ENCODE measurements at places on chromosomes 1 and 21. TPM values are rescaled to one million over a fixed set of nuclear protein-coding genes. Genes with fewer than 3 reads are reported as not detected.

DNA sequence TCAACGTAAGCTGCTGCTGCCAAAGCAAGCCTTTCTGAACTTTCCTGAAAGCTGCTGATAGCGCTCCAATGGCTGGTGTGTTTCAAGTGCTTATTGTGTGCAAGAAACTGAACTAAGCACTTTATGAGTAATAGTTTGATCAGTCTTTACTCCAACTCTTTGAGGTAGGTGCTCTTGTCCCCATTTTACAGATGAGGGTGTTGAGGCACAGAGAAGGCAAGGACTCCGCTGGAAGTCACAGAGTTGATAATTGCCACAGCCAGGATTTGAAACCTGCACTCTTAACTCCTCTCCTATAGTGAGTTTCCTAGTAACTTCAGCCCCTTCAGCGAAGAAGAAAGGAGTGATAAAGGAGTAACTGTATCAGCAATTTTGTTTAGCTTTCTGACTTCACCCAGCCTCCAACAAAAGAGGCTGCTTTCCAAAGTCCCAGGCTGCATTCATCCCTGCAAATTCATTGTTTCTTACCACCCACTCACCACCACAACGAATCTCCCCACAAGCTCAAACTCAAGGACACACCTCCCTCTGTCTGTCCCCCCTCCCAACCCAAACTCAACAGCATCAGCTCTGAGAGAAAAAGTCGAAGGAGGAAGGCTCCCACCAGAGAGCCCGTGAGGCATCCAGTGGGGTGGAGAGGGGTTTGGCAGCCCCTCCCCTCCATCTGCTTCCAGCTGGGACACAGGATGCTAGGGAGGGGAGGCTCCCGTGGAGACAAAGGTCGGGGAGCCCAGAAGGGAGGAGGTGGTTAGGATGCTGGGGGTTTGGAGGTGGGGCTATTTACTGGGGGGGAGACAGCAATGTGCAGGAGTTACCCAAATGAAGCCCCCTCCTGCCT, 139.6 kb downstream of the NAV1 start:
- DNase-seq, result no peak

The HES3 gene
- total RNA-seq, result not detected

DNA sequence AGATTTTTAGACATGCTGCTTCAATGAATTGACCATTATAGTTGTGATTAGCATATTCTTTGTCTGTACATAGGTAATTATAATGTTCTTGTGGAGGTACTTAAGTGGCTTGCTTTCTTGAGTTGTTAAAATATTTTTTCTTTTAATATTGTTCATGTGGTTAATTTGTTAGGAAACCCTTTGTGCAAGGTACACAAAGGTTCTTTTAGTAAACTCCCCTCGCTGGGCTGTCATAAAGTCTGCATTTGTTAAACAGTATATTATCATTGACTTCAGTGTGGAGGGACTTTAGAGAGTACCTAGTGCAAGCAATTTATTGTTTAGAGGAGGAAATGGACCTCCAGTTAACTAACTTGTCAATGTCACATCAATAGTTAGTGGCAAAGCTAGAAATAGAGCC, 52.5 kb downstream of the DISP1 start:
- DNase-seq, result no peak

The LCE1B gene
- total RNA-seq, result not detected

GRCh38 chr1:204503122-204503912, 8.7 kb upstream of the PIK3C2B start:
- DNase-seq, result no peak

DNA sequence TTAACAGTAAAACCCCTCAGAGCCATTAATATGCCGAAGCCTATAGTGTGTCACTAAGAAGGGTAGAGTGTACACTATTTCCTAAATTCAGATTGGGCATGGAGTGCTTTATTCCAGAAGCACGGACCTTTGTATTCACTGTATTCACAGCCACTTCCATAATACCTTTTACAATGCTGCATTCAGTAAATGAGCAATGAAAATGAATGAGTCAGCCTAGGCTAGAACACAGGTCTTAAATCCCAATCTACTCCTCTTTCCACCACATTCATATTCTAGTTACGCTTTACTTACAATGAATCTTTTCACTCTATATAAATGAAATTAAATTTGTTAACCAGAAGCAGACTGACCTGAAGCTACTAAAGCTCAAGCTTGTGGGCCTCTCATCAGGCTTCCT, 13.0 kb upstream of the GORAB start:
- no peak for DNase-seq

The KAZN gene
- 15.6 TPM for total RNA-seq

DNA sequence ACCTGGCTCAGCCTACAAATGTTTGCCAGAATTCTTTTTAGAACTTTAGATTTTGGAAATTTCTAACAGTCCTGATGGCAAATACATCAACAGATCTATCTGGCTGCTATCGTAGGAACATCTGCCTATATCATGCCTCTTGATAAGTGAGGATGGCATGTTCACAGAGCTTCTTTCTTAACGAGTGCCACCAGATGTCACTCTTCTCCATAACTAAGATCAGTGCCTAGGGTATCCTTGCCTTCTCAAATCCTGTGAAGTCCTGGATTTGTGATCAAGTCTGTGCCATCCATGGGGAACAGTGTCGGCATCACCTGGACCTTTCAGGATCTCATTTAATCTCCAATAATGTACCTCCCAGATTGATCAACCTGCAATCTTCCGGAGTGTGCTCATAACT, 36.5 kb upstream of the CD5L start:
- no peak for DNase-seq

The PRAMEF7 gene
- total RNA-seq, result not detected

The MYOM3 gene
- 11.9 TPM for total RNA-seq

The ICOSLG gene
- 2.9 TPM for total RNA-seq

DNA sequence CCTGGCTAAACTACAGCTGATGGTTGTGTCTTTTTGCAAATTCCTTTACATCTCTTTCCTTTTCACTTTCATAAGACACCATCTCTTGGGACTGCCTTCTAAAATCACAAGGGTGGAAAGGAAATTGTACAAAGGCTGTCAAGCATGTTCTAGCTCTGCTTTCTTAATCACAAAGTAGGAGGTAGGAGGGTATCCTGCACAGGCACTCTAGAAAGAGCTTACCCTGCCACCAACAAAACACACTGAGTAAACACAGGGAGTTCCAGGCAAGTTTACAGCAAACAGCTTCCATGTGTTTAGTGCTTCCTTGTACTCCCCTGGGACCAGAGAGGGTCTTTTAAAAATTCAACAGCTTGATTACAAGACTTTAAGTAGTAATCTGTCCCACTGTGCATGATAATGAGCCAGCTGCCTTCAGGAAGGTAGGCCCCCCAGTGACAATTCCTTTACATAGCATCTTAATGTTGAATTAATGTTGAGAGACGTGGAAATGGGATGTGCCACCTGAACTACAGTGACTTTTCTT, 2.4 kb downstream of the PLPP3 start:
- DNase-seq, result peak; percentile 18

GRCh38 chr1:110243146-110243545, 33.0 kb downstream of the KCNC4 start:
- DNase-seq, result no peak

GRCh38 chr1:79293611-79294010, 287.1 kb upstream of the ADGRL4 start:
- no peak for DNase-seq

The TOMM20 gene
- 187 TPM for total RNA-seq

DNA sequence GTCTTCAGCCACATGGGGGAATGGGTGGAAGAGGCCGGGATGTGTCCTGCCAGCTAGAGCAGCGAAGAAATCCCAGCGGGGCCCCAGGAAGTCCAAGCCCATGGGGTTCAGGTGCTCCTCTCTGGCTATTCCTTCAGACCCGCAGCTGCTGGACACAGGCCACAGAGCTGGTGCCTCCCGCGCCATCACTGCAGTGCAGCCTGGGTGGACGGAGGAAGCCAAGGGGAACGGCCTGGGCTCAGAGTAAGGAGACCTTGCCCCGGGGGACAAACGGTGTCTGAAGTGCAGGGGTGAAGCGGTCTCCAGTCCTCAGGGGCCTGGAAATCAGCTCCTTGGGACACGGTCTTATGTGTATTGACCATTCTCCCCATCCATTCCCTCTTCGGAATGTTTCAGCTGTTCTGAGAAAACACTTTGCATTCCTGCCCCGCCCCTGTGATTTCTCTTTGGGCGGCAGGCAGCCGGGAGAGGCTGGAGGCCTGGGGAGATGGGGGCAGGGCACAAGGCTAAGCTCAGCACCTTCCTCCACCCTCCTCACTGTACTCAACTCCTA, 18.4 kb downstream of the MTHFR start:
- no peak for DNase-seq

The SPATA6 gene
- not detected for total RNA-seq

- no peak for DNase-seq
These were observed 148.2 kb downstream of the NOS1AP start for GRCh38 chr1:162217706-162218105.

GRCh38 chr1:41894101-41894807, 24.5 kb downstream of the HIVEP3 start:
- DNase-seq, result no peak

GRCh38 chr1:201167041-201167991, 13.0 kb upstream of the TMEM9 start:
- DNase-seq, result no peak

GRCh38 chr21:28256837-28257236, 735.8 kb downstream of the LTN1 start:
- DNase-seq, result no peak

- DNase-seq, result peak; percentile 92
These were observed 46.3 kb downstream of the IER5 start for GRCh38 chr1:181134543-181135436.

The NIBAN1 gene
- 31.5 TPM for total RNA-seq

The ADCY10 gene
- 0.28 TPM for total RNA-seq

DNA sequence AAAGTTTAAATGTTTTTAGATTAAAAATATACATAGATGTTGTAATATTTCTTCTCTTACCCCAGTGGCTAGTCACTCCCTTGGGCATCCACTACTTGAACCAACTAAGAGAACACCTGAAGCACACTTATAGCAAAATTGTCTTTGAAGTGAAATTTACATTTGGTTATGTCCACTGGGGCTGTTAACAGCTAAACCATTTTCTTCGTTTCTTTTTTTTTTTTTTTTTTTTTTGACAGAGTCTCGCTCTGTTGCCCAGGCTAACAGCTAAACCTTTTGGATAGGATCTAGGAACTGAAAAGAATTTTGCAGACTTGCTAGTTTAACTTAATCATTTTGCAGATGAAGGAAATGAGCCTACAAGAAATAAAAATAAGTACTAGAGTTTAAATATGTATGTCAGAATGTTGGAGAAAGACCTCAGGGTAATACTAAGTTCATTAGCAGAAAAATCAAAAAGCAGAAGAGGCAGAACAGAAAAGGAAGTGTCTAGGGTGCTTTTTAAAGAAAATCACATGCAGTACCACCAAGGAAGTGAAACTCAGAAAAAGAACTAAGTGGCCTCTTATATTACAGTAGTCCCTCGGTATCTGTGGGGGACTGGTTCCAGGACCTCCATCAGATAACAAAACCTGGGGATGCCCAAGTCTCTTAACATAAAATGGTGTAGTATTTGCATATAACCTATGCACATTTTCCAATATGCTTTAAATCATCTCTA, 11.8 kb downstream of the DRAM2 start:
- DNase-seq, result no peak

The PPIAL4G gene
- not detected for total RNA-seq

- DNase-seq, result no peak
These were observed 256.6 kb downstream of the DYRK1A start for GRCh38 chr21:37623183-37623582.
